ENCODE measurements at places on chromosomes 7 and 10.
A peak's percentile ranks its signal among the peaks of the same experiment; 100 is the strongest.

GRCh38 chr7:27148031-27148755 lies 619 bp upstream of the HOXA6 start:
- DNase-seq = peak; percentile 61

GRCh38 chr7:155524018-155524556 lies 22.3 kb downstream of the CNPY1 start:
- no peak for DNase-seq

DNA sequence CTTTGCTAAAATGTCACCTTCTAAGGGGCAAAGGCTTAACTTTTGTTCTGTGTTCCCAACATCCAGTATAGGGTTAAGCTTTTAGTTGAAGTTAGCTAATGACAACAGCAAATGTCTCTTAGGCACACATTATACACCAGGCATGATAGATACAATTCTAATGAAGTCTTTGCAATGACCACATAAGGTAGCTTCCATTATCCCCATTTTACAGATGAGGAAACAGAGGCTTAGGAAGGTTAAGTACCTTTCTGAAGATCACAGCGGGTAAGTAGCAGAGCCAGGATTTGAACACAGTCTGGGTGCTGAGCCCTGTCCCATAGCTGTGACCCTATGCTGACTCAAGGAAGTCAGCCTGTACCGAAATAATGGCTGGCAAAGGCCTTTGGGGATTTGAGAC lies 1.9 kb downstream of the BUD31 start:
- DNase-seq = no peak

DNA sequence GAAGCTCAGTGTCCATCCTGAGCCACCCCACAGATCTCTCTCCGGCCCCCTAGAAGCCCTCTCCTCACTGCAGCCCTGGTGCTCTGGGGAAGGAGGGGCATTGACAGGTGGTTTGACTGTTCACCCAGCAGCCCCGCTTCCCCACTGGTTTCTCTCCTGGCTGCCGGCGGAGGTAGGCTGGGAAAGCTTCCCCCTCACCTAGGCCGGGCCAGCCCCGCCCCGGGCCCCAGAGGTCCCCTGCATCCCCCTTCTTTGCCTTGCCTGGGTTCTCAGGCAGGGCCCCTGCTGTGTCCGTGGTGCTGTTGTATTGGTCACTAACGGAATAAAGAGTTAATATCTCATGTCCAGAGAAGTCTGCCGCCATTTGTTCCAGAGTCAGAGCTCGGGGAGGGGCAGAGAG lies 21.2 kb downstream of the CLEC2L start:
- no peak for DNase-seq

- no peak for DNase-seq
Measured at GRCh38 chr10:114313139-114313538, 74.1 kb downstream of the VWA2 start.

DNA sequence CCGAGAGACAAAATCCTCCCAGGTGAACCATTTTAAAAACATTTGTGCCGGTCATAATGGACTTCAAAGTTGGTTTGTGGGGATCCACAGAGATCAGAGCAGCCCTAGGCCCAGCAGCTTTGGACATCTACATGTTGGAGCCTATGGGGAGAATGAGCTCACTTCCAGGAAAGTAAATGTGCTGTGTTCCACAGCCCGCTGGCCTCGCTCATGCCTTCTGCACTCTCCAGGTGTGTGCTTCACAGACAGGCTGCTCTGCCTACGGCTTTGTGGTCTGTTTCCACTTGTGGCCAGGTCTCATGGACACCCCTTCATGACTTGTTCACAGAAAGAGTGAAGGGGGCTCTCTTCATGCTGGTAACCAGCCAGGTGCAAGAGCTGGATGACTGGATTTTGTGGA lies 141.6 kb downstream of the ADARB2 start:
- no peak for DNase-seq

- no peak for DNase-seq
Measured at GRCh38 chr10:89502549-89502948, 32.8 kb downstream of the SLC16A12 start.

DNA sequence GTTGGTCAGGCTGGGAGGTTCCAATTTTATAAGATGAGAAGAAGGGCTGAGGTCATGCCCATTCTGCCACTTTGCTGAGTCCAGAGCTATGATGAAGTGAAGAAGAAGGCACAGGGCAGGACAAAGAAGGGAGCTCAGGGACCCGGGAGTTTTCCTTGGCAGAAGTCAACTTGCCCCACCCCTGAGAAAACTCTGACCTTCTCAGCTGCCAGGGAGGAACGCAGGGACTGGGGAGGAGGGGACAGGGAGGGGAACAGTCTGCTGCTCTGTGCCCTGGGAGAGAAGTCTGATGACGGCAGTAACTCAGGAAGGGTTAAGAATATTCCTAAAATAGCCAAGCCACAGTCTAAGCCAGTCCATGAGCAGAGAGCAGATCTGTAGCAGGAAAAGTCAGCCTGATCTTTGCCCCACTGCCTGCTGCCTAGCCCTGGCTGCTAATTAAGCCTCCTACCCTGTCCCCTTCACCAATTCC lies 11.7 kb downstream of the ADIRF start:
- no peak for DNase-seq

GRCh38 chr7:20993693-20994092 lies 207.0 kb upstream of the SP8 start:
- DNase-seq = no peak

DNA sequence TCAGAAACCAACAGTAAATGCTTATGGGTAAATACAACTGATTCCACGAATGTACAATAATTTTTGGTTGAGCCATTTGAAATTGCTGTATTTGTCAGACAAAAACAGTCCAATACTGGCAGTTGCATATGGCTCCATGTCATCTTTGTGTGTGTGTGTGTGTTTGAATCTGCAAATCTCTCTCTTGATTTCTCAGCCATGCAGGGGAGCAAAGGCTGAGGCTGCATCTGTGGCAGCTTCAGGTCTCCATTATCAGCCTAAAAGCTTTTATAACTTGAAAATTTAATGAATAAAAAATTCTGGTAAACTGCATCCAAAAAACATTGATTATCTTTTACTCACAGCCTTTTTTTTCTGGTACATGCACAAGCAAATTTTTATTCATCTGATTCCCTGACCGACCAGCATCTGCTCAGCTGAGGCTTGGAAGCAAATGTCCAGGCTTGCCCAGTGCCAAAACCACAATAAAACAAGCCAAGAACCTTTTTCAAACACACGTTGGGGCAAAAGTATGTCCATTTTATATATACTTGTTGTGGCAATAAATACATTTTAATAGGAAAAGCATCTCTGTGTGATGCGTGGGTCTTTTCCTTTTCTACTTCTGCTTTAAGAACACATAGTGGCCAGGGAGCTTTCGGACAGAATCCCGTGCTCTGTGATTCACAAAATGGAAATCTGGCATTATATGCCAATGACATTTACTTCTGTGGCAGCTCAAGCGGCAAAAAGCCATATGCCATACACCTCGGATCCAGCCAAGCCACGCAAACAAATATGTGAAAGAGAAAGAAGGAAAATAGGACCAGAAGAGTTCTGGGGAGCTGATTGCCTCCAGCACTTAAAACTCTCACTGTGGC lies 275.6 kb upstream of the AOAH start:
- no peak for DNase-seq

- DNase-seq = no peak
Measured at GRCh38 chr7:151432658-151433521, 7.1 kb downstream of the CRYGN start.

GRCh38 chr10:79404690-79405131 lies 40.7 kb downstream of the ZCCHC24 start:
- DNase-seq = peak; percentile 14

- DNase-seq = peak; percentile 67
Measured at GRCh38 chr7:6271694-6272440, 557 bp downstream of the CYTH3 start.

DNA sequence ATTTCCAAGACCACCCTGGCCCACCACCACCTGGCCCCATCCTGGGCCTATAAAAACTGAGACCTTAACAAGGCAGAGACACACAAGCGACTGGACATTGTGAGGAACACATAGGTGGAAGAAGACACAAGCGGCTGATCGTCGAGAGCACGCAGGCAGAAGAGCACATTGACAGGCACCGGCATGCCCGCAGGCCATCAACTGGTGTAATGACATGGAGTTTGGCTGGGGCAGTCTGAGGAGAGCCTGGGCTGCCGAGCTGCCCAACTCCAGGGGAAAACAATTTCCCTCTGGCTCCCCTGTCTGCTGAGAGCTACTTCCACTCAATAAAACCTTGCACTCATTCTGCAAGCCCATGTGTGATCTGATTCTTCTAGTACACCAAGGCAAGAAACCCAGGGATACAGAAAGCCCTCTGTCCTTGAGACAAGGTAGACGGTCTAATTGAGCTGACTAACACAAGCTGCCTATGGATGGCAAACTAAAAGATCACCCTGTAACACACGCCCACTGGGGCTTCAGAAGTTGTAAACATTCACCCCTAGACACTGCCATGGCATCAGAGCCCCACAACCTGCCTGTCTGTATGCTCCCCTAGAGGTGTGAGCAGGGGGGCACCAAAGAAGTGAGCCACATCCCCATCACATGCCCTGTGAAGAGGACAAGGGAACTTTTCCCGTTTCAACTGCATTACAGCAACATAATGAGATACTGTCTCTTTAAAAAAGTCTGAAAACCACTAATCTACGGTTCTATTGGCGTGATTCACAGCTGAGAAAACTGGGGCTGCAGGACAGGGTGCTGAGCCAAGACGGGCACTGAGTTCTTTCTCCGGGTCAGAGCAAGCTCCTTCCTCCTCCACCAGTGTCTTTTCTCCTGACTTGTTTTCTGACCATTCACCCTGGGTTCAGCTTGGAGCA lies 18.5 kb upstream of the TNS3 start:
- DNase-seq = no peak

All from right hindlimb (tissue), 1 donor.